ENCODE measurements at places on chromosomes 5 and 9. TPM values are rescaled to one million over a fixed set of nuclear protein-coding genes. Genes with fewer than 3 reads are reported as not detected.

DNA sequence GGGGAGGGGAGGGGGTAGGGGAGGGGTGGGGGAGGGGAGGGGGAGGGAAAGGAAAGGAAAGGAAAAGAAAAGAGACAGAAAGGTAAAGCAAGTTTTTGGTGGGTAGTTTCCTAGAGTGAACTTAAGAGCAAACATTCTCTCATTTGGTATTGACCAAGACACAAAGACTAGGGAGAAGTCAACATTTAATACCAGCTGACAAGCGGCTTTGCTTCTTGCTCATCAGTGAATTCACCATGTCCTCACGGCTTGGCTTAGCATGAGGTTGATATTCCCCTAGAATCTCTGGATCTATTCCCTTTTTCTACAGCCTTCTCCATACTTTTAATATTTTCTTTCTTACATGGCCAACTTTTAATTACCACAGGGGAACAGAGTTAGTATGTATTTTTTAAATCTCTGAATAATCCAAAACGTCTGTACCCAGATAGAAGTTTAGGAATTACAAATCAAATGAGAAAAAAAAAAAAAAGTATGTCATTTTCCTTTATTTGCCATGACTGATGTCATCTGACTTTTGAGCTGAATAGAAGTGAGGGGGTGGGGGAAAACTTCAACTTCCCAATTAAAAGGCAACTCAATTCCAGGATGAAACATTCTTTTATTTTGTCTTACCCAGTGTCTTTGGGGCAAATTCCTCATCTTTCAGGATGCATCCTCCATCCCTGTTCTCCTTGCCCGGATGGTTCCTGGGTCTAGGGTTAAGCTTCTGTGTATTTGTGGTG is 40.1 kb upstream of the GLIS3 start:
- DNase-seq = no peak

- no peak for DNase-seq
These were observed 2.5 kb downstream of the LAMC3 start for GRCh38 chr9:131011274-131012022.

GRCh38 chr5:78537821-78538220 is 110.8 kb downstream of the LHFPL2 start:
- DNase-seq = no peak

- DNase-seq = no peak
These were observed 72.5 kb upstream of the UBTD2 start for GRCh38 chr5:172356047-172356446.

The ZNF474 gene
- not detected for polyA plus RNA-seq

Data from immature natural killer cell (primary cell).